ENCODE measurements at places on chromosomes 7 and 10.

DNA sequence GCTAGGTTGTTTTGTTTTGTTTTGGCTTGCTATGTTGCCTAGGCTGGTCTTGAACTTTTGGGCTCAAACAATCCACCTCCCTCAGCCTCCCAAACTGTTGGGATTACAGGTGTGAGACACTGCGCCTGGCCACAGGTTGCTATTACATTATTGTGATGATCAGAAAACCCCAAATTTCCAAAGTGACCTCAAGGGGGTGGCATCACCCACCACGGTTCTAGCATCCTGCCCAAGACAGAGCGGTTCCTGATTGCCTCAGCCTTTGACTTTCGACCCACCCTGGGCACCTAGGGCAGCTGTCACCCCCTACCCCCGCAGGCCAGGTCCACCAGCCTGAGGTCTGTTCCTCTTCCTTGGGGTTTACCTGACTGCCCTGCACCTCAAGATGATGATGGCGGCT, 28.4 kb downstream of the SBDS start:
- DNase-seq: no peak

GRCh38 chr10:128165536-128165935, 39.3 kb upstream of the MKI67 start:
- no peak for DNase-seq

GRCh38 chr10:5500162-5500670, 846 bp upstream of the CALML5 start:
- no peak for DNase-seq

GRCh38 chr10:126691456-126691855, 21.0 kb upstream of the C10orf90 start:
- no peak for DNase-seq

DNA sequence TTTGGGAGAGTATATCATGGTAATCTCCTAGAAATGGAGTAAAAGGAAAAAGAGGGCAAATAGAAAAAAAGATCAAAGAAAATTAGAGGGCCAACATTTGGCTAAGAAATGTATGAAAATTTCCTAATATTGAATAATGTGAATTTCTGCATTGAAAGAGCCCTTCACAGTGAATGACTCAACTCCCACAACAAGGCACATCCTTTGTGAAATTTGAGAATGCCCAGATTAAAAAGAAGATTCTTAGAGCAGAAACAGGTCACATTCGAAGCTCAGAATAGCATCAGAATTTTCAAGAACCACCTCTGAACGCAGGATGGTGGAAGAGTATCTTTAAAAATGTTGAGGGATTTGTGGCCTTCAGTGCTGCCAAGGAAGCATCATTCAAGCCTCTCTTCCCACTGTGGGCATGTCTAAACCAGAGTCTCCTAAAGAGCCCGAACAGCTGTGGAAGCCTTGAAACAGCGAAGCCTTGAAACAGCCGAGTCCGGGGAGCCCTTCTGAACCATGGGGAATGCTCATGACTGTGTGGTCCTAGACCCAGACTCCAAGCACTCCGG, 43.6 kb downstream of the GUSB start:
- no peak for DNase-seq

GRCh38 chr10:21756707-21757106, 222.7 kb downstream of the MLLT10 start:
- no peak for DNase-seq

- DNase-seq: no peak
These were observed 456.4 kb downstream of the CCSER2 start for GRCh38 chr10:84784749-84785148.

DNA sequence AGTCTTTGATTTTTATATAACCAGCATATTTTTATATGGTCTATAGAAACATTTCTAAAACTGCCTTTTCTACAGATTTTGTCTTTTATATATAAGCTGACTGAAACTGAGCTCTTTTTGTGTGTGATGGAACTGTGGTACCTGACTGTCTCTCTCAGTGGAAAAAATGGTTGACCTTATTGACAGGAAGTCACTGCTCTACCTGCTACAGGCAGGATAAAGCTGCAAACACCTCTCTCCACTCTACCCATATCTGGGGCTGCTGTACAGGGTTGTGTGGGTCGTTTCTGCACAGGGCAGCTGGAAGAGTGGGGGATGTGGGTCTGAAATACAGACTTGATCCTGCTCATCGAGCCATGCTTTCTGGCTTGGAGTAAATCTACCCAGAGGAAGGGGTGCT, 48.5 kb downstream of the BBS9 start:
- no peak for DNase-seq

- DNase-seq: no peak
These were observed 11.0 kb downstream of the RPS24 start for GRCh38 chr10:78044699-78045098.

DNA sequence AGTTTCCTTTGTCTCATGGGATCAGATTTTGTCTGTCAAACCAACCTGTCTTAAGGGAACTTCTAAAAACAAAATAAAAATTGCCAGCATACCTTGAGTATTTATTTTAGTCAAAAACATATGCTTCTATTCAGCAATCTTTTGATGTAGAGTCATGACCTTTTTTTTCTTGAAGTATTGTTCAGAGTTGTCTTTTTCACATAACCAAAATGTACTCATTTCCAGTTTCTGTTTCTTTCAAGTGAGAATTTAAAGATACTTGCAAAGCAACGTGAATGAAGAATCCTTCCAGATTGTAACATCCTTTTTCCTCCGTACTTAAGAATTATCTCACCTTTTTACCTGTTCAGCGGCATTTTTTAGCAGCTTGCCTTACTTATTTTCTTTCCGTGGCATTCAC, 37.8 kb downstream of the GNAI1 start:
- DNase-seq: no peak

DNA sequence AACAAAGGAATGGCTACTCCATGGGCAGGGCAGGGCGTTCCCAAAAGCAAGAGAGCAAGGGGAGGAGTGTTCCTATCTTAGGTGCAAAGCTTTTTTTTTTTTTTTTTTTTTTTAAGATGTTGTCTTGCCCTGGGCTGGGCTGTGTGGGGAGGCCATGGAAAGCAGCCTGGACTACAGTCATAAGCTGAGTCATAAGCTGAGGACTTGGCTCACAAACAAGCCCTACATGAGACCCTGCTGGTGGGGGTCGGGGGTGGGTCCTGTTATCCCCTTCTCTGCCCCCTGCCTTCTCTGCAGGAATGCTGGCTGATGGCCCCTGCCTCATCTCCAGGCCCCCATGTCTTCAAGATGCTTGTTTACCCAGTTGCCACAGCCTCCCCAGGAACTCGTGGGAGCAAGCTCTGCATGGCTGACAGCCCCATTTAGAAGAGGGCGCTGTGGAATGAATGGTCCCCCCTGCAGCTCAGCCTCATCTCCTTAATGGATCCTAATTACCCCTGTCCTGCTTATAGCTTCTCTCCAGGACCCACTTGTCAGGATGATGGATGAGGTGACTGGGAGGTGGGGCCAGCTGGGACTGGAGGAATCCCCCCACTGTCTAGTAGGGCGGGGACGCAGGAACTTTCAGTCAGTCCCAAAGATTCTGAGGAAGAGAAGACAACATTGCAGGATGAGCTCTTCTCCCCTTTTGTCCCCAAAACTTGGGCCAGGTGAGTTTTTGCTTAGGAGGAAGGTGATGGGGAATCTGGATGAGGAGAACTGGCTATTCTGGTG, 340.8 kb upstream of the PODXL start:
- no peak for DNase-seq

DNA sequence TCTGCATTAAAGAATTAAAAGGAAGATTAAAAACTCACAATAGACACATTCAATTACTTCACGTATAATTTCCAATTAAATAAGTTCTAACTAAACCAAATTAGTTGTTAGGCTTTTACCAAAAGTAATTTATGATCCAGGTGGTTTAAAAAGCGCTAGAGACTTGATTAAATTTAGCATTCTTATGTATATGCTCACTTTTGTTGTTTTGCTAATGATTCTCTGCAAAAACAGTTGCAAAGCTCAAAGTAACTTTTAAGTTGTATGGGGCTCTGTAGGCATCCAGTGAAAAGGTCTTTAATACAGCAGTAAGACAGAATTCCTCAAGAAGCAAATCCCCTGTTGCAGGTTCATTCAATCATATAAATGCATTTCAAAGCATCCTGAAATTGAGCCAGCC, 15.5 kb upstream of the PNPLA8 start:
- DNase-seq: no peak

DNA sequence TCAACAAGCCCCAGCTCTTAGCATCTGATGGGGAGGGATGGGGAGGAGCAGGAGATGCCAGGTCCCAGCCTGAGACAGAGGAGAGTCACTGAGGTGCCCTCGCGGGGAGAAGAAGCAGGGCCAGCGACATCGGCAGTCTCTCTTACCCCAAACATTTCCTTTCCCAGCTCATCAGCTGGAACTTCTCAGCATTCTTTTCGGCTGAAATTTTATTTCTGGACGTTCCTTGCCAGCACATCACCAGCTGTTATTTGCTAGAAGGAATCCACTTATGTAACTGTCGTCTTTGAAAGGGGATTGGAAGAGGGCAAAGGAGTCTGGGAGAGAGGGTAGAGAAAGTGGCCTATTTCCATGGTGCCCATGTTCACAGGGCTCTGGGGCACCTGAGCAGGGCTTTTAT, 101.0 kb upstream of the SHH start:
- no peak for DNase-seq

GRCh38 chr7:128692623-128693270, 20.7 kb downstream of the GARIN1A start:
- no peak for DNase-seq

- no peak for DNase-seq
These were observed 3.3 kb downstream of the MINPP1 start for GRCh38 chr10:87507879-87508483.

- no peak for DNase-seq
These were observed 109.2 kb downstream of the PPP1R3A start for GRCh38 chr7:113809581-113809980.

- peak; percentile 31 for DNase-seq
These were observed 505 bp downstream of the NUDCD3 start for GRCh38 chr7:44489955-44490350.

DNA sequence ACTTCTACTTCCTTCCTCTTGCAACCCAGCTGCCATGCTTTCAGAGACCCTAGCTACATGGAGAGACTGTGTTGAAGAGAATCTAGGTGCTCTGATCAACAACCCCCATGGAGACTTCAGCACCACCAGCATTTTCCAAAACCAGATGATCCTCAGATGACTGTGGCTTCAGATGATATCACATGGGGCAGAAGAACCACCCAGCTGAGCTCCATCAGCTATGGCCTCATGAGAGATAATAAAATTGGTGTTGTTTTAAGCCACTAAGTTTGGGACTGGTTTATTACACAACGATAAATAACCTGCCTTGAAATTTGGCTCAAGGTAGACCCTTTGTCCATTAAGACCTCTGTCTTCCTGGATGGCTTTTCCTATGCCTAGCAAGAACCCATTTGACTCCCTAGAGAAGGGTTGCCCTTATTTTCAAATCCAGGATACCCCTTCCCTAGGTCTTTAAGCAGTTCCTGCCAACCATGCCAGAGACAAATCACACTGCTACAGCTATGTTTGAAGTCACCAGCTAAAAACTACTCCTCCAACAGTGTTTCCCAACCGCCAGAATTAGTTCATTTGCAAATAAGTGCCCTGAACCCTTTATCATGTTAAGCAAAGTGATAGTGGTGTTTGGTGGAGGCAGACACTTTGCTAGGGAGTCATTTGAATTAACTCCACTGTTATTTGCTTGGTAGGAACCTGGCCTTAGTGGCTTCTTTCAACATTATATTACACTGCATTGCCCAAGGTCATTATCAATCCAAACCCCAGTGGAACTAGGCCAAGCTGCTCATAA, 136.9 kb upstream of the PALS2 start:
- no peak for DNase-seq

- DNase-seq: no peak
These were observed 20.7 kb downstream of the PLPP4 start for GRCh38 chr10:120477743-120478141.

- DNase-seq: no peak
These were observed 53.9 kb upstream of the HABP2 start for GRCh38 chr10:113498997-113499396.

- no peak for DNase-seq
These were observed 304.2 kb downstream of the CDC14C start for GRCh38 chr7:49228426-49229098.

DNA sequence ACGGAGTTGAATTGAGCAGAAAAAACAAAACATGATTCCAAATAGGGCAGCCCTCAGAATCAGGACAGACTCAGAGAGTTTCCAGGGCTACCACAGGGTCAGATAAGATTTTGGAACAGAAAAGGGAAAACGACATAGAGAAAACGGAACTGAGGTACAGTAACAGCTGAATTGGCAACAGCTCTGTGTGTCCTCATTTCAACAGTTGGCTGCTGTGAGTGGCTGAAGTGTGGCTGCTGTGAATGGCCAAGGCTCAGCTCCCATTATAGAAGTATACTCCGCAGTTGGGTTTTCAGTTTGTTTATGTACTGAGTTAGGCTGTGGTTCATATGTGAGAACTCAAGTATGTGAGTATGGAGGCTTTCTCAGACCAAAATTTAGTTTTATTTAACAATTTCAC, 32.0 kb downstream of the ANTXRL start:
- no peak for DNase-seq

- DNase-seq: no peak
These were observed 72.5 kb downstream of the MICALL2 start for GRCh38 chr7:1386623-1387220.

DNA sequence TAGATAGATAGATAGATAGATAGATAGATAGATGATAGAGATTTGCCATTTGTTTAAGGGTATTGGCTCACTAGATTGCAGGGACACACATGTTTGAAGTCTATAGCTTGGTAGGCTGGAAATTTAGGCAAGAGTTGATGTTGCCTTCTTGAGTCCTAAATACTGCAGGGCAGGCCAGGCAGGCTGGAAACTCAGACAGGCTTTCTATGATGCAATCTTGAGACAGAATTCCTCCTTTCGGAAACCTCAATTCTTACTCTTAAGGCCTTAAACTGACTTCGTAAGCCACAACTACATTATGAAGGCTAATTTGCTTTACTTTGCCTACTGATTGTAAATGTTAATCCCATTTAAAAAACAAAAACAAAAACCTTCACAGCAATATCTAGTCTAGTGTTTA, 322.9 kb upstream of the AKR1E2 start:
- DNase-seq: no peak

GRCh38 chr10:89335226-89335625, 7.4 kb downstream of the IFIT3 start:
- no peak for DNase-seq

GRCh38 chr10:52541006-52541473, 227.0 kb downstream of the DKK1 start:
- no peak for DNase-seq

GRCh38 chr10:36493516-36493880, 631.9 kb upstream of the ANKRD30A start:
- no peak for DNase-seq
